EL (cell line): ENCODE measurements at places on chromosomes 3 and 15.

DNA sequence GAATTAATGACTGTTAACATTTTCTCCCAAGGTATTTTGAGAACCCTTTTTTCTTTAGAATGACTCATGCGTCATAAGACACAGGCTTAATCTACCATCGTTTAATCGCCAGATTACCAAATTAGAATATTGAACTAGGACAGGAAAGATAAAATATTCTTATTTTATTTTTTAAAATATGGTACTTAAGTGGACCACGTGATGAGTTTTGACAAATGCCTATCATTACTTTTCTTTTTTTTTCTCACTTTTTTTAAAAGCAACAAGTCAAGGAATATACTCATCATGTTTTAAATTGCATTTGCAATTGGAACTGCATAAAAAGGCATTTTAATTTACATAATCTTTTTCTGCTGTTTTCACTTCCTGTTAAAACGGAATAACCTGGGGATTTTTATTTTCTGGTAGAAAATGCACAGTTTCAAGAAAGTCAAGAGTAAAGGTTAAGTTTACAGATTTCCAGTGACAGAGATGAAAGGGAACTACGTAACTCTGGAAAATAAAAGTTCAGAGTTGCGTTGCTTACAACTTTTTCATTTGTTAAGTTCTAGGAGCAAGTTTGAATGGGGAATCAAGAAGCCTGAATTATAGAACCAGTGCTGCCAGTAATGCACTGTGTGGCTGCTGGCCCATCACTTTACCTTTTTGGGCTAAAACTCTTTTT is 23.6 kb downstream of the SIAH2 start:
- DNase-seq = no peak

DNA sequence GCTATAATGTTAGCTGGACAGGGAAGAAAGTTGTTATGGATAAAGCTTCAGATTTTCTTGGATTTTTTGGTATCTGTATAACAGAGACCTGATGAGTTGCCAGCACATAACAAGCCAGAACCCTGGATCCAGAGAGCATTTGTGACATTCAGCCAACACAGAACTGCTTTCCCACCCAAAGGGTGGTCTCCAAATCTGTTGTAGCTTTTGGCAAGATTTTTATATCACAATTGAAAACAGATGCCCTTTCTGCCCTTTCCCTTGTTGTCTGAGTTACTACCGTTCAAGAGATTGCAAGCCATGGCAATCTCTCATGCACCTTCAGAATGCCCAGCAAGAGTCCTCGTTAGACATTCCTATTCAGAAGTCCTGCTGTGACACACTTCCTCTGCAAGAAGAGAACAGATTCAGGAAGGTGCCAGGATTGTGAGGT is 107.6 kb upstream of the FGF7 start:
- DNase-seq = no peak

GRCh38 chr15:68366314-68366713 is 65.6 kb downstream of the ITGA11 start:
- no peak for DNase-seq

GRCh38 chr3:1087066-1087560 is 5.7 kb upstream of the CNTN6 start:
- DNase-seq = no peak

GRCh38 chr3:5090197-5090596 is 31.9 kb upstream of the ARL8B start:
- DNase-seq = no peak

GRCh38 chr3:172341482-172342059 is 106.7 kb downstream of the GHSR start:
- DNase-seq = peak; percentile 61

GRCh38 chr15:49718846-49719245 is 98.0 kb downstream of the DTWD1 start:
- no peak for DNase-seq

- no peak for DNase-seq
These were observed 420.6 kb downstream of the SHQ1 start for GRCh38 chr3:72427624-72428023.

DNA sequence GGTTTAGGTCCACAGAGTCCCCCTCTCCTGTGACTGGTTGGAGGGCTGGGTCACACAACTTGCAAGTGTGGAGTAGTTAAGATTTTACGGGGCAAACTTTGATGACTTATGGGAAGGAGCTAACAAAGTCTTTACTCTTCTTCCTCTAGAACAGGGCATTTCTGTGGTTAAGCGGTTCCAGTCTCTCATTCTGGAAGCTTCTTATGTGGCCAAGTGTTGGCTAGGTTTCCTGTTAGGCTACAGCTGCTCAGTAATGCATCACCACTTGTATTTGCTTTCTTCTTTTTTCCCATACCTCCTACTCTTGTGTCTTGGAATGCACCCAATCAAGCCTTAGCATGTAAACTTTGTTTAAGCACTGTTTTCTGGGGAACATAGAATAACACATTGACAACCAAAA is 100.6 kb upstream of the PLAAT1 start:
- no peak for DNase-seq

DNA sequence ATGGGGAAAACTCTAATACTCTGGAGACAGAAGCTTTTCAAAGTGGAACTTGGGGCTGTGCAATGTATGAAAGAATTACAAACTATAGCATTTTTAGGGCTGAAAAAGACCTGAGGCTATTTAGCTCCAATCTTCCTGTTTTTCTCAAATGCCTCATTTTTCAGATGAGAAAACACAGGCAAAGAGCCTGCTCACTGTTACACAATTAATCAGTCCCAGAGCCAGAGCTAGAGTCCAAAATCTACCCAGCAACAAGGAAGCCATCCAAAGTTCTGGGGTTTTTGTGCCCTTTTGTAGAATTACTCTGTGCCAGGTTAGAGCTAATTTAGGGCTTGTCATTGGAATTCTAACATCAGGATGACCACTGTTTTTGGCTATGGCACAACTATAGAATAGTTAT is 45.5 kb downstream of the GPR149 start:
- no peak for DNase-seq

DNA sequence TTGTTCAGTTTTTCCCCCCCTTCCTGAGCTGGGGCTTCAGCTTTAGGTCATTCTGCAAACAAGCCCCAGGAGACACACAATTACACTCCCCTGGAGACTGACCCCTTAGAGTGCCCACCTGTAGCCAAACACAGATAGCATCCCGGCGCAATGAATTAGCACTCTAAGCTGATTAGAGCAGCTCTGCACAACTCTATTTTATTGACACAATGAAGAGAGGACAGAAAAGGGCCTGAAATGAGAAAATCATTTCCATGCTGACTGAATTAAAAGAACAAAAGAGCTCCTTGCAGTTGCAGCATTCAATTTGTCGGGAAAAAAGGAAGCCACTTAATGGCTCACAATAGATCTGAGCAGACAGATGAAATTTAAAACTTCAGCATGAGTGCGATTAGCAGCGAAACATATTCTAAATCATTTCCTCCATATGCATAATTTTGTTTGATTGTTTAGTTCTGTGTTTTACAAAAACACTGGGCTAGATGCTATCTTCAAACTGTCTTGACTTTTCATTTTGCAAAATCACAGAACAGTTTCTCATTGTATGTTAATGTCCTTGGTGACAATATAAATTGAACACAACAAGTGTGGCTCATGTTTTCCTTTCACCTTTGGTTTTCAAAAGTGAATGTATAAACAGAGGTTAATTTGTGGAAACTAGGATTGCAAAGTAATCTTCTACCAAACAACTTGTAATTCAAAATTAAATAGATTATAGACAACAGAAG is 308.6 kb downstream of the MECOM start:
- no peak for DNase-seq

DNA sequence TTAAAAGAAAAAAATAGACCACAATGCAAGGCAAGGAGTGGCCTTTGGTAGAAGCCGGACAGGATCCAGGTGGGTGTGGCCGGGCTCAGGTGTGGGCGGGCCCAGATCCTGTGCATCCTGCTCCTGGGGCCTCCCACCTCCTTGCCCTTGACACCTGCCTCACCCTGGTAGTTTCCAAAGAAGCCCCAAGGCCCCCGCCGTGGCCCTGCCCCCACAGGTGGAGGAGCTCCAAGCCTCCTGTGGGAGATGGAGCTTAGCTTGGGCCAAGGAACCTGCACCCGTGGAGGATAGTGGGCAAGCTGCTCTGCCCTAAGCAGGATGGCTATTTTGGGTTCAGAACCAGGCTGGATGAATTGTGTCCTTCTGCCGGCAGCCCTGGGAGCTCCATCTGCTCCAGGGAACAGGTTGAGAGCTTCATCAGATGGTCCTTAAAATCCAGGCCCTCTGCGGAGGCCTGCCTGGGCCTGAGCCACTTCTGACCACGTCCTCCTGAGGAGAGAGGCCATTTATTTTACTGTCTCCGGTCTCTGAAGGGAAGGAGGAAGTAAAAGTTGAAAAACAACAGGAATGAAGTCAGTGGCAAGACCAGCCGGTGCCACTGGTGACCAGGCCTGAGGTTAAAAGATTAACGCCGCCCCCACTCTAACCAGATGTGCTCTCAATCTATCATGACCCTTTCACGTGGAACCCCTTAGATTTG is 53.9 kb upstream of the KLF13 start:
- DNase-seq = no peak

GRCh38 chr15:35450492-35450891 is 95.5 kb downstream of the DPH6 start:
- DNase-seq = peak; percentile 48

DNA sequence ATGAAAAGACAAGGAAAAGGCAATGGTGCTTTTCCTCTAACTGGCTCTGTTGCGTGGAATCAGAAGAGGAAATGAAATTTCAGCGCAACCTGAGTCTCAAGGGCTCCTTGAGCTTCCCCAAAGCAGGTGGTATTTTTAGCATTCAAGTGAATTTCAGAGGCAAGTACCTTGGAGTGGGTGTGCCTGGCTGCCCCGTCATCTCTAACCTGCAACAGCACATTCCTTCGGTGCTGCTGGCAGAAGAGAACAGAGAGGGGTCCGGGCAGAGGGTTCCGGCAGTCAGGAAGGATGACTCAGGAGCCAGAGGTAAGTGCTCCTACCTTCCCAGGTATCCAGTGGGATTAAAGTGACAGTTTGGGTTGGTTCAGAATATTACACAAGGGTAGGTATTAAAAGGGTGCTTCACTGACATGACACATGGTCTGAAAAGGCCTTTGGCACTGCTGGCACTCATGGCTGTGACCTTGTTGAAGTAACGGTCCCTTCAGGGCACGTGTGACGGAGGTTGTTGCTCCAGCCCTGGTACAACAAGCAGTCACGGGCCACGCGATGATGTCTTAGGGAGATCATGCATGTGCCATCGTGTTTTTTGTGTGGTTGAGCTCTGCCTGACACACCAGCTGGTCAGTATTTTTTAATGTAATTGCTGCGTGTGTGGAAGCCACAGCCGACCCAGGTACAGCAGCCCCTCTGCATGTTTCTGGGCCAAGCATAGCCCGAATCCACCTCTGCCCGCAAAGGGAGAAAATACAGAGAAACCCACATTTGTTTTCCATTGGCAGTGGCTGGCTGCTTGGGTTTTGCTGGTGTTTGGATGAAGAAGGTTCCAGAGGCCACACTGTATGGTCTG is 75.7 kb downstream of the LRRK1 start:
- no peak for DNase-seq

GRCh38 chr3:72169561-72170472 is 384.9 kb upstream of the PROK2 start:
- no peak for DNase-seq

- DNase-seq = no peak
These were observed 185.2 kb upstream of the RGMA start for GRCh38 chr15:93274257-93274656.

DNA sequence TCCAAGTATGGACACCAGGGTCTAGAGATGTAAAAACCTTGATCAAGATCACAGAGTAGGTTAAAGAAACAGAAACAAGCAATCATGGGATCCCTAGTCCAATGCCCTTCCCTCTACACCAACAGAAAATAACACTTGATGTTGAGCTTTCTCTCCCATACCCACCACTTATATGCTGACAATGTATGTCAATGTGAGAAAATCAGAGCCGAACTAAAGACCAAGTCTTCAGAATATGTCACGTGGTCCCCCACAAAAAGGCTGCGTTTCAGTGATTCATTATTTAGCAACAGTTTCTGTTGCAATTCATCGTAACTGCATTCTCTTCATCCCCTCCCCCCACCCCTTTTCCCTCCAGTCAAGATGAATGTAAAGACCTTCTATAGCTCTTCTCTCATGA is 278.9 kb upstream of the STT3B start:
- no peak for DNase-seq

GRCh38 chr15:70587896-70588567 is 175.3 kb downstream of the UACA start:
- no peak for DNase-seq

DNA sequence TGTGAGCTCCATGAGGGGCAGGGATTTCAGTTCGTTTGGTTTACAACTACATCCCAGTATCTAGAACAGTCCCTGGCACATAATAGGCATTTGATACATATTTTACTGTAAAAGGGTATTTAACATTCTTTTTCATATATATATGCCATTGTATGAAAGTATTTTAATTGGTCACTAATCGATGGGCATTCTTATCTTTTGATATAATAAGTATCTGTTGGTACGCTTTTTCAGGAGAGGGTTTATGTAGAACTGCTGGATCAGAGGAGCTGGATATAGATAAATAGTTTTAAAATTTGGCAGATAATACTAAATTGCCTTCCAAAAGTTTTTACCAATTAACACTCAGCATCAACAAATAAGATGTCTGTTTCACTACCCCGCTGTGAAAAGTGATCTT is 978 bp upstream of the RSL24D1 start:
- no peak for DNase-seq

DNA sequence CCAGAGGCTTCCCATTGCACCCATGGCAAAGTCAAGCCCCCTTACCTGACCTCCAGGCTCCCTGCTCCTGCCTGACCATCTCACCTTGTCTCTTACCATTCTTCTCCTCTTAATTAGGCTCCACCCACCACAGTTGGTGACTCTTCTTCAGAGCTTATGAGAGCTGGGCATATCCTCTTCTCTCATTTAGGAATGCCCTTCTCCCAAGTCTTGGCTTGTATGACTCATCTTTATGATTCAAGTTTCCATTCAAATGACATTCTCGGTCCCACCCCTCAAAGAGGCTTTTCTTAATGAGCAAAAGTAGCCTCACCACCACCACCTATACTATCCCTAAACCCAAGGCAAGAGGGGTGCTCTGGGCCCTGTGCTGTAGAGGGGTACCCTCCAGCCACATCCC is 55.3 kb upstream of the NUDT16 start:
- peak; percentile 56 for DNase-seq

GRCh38 chr3:125136515-125136914 is 76.0 kb downstream of the SLC12A8 start:
- no peak for DNase-seq

DNA sequence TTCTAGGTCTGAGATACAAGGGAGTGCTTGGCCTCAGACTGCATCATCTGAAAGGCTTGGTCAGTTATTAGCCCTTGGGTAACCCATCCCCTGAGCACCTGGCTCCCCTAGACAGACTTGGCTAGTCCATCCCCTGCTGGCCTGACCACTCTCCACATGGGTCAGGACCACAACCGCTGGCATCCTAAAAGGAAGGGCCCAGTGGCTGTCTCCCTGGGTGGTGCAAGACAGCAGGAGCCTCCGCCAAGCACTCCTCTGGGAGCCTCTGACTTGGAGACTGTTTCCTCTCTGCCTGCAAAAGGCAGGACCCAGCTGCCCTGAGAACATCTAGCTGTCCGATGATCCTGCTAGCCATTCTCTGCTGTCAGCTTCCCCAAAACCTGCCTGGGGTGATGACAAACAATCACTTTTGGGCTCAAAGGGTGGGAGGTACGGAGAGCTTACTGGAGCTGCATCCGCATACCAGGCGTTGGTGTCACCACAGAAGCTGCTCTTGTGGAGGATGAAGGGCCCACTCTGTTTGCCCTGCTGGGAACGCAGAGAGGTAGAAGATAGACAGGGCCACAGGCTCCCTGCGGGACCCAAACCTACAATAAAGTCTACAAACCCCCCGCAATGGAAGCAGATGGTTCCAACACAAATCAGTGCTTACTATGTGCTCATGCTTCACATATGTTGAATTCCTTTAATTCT is 108.0 kb upstream of the PRR20G start:
- no peak for DNase-seq
